AG10803 (cell line): ENCODE measurements at places on chromosomes 5 and 9.

GRCh38 chr5:151222790-151223446, 974 bp downstream of the CCDC69 start:
- DNase-seq, result no peak

DNA sequence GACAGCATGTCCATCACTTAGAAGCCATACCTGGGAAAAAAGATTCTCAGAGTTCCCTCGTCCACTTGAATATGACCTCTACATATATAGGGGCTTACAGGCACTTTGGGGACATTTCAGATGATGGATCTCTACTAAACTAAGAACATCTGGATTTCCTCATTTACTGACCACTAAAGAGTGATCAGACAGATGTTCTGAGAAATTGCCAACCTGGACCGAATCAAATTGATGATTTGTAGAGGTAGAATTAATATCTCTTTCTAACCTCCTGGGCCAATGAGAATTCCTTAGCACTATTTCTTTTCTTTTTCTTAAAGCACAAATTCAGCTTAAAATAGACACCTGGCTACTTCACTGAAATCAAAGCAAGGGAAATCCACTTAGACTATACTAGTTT, 422.7 kb downstream of the MTRR start:
- no peak for DNase-seq

DNA sequence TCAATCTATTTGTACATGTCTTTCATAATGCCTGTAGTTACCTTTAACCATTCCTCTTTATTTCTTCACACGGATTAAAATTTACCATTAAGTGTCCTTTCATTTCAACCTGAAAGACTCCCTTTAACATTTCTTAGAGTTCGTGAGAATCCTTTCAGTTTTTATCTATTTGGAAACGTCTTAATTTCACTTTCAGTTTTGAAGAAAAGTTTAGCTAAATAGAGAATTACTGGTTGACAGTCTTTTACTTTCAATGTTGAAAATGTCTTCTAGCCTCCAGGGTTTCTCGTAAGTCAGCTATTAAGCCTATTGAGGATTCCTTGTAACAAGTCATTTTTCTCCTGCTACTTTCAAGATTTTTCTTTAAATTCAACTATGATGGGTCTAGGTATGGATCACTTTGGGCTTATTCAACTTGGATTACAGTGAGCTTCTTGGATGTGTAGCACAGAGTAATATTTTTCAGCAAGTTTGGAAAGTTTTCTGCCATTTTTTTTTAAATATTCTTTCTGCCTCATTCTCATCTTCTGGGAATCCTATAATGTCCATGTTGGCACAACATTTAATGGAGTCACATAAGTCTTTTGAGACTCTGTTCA, 48.5 kb downstream of the RFX3 start:
- no peak for DNase-seq

GRCh38 chr5:151622367-151623088, 31.4 kb upstream of the FAT2 start:
- DNase-seq, result peak; percentile 13

DNA sequence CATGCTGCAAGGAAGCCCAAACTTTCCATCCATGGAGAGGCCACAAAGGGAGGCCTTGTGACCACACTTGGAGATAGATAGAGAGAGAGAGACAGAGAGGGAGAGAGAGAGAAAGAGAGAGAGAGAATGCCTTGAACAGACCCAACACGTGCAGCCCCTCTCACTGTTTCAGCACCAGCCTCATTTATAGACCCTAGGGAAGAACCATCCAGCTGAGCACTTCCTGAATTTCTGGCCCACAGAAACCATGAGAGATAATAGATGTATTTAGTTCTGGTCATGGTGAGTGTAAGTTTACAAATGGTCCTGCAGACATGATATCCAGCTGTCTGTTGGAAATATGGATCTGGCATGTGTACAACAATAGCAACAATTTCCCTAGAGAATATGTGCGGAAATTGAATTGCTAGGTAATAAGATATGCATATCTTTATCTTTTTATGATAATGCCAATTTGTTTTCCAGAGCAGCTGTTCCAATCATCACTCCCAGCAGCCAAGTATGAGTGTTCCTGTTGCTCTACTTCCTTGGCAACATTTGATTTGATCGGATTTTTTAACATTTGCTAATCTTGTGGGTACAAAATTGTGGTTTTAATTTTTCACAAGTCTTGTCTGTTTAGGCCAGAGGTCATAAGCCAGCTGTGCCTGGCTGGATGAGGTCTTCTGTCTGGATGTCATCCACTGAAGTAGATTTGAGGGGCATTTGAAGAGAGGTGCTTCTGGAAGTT, 217.3 kb upstream of the IL12B start:
- peak; percentile 67 for DNase-seq

GRCh38 chr5:87074934-87075541, 192.6 kb upstream of the RASA1 start:
- DNase-seq, result no peak

DNA sequence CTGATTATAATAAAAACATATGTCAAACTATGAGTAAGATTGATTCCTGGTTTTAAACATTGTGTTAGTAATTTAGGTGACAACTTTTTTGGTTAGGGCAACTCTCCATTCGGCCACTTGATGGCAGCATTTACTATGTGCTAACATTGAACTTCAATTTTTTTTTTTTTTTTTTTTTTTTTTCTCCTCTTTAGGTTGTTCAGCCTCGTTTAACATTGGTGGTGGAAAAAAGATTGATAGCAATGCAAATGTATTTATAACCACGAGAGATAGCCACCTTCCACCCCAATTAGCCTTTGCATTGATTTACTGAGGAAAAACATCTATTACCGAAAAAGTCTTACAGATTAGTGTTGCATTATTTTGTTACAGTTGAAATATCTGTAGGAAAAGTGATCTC, 159.1 kb downstream of the CSNK1G3 start:
- DNase-seq, result peak; percentile 35

DNA sequence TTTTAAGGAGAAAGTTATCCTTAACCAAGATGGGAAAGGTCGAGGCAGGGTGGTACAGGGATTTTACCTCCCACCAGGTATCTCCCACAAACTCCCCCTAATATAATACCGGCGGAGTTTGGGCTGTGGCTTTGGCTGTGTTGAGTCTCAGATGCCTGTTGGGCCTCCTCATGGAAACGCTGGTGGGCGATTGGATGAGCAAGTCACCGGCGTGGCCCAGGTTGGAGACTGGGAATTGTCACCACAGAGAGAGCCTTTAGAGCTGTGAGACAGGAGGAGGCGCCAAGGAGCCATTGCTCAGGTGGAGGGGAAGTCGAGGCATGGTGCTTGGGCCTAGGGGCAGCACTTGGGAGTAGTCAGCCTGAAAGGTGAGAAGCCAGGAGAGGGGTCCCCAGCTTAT, 3.4 kb upstream of the CAMSAP1 start:
- DNase-seq, result no peak

GRCh38 chr5:74471875-74472274, 168.7 kb downstream of the ENC1 start:
- DNase-seq, result no peak

DNA sequence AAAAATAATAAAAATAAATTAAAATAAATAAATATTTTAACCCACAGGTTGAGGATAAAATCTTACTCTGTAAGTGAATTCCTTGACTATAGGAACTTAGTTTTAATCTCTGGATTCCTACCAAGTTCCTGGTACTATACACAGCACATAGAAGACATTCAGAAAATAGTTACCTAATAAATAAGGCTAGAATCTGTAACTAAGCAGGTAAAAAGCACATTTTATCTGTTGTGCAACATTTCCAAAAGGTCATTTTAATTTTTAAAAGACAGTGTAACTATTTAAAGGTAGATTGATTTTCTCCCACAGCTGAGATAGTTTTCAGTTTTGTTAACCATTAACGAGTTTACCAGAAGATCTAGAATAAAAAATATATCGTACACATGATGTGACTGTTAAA, 47.8 kb downstream of the MLANA start:
- no peak for DNase-seq

DNA sequence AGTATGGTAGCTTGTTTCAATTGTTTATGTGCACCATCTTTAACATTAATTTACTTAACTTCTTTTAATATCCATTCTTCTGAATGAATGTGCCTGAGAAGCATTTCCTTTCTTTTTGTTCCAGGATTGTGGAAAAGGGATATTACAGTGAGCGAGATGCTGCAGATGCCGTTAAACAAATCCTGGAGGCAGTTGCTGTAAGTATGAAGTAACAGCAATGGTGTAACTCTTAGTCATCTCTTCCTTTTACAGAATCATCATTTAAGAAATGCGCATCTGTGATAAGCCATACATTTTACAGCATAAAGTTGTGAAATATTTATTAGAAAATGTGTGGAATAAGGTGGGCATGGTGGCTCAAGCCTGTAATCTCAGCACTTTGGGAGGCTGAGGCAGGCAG, 117.7 kb downstream of the STARD4 start:
- DNase-seq, result peak; percentile 68

- no peak for DNase-seq
Observed at GRCh38 chr9:122212473-122213004, 16.2 kb downstream of the LHX6 start.

- DNase-seq, result no peak
Observed at GRCh38 chr5:142186857-142187594, 78.4 kb downstream of the NDFIP1 start.

- peak; percentile 87 for DNase-seq
Observed at GRCh38 chr5:144139586-144139985, 30.9 kb downstream of the YIPF5 start.

GRCh38 chr9:99820685-99821395, 845 bp upstream of the NR4A3 start:
- DNase-seq, result peak; percentile 83

DNA sequence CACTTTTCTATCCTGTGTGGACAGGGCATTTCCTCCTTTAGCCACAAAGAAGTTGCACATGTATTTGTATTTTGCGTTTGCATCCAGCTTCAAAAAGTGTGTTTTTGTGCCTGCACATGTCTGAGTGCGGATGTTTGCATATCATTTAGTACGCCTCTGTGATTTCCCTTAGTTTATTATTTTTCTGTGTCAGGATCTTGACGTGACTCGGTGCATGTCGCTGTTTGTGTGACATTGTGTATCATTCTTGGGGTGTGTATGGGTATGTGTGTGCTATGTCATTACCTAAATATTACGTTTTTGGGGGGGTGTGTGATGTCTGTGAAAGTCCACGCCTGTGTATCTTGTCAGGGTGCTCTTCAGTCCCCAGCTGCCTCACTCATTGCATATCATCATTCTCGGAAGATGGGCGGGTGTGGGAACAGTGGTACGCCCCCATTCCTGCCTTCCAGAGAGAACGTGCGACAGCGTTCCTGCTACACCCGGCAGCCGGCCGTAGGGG, 416 bp upstream of the PAIP2 start:
- no peak for DNase-seq

DNA sequence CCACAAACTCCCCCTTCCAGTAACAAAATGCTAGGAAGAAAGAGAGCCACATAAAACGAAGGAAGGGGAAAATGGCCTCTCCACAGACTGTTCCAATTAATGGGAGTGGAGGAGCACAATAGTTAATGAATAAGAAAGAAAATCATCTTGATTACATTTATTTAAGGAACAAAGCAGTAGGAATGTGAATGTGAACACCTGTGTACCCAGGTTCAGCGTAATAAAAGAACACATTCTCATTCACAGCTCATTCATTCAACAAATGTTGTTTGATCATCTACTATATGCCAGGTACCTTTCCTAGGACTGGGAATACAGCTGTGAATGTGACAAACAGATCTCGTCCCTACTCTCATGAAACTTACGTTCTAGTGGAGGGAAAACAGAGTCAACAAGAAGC, 35.7 kb downstream of the SIL1 start:
- no peak for DNase-seq

- DNase-seq, result no peak
Observed at GRCh38 chr9:83497441-83497840, 40.8 kb downstream of the FRMD3 start.

GRCh38 chr5:124641154-124641792, 105.2 kb downstream of the ZNF608 start:
- no peak for DNase-seq

DNA sequence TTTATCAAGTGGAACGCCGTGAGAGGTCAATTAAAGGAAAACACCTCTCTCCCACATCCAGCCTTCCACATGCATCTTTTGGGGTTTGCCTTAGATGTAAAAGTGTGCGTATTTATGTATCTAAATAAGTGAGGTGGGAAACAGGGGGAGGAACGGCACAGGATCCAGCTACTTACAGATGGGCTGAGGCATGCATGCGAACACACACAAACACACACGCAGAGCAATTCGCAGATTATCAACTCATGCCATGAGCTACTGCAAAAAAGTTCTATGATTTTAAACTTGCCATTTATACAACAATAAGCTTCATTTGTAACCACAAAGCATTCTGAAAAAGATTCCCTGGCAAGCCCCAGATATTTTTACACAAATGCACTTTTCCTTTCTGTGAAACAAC, 242.1 kb downstream of the BNC2 start:
- DNase-seq, result peak; percentile 57

DNA sequence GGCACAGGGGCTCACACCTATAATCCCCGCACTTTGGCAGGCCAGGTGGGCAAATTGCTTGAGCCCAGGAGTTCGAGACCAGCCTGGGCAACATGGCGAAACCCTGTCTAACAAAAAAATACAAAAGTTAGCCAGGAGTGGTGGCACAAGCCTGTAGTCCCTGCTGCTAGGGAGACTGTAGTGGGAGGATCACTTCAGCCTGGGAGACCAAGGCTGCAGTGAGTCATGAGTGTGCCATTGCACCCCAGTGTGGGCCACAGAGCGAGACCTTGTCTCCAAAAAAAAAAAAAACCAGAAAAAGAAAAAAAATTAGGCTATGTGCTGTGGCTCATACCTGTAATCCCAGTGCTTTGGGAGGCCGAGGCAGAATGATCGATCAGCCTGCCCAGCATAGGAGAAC, 58.5 kb upstream of the EIF4EBP3 start:
- no peak for DNase-seq

DNA sequence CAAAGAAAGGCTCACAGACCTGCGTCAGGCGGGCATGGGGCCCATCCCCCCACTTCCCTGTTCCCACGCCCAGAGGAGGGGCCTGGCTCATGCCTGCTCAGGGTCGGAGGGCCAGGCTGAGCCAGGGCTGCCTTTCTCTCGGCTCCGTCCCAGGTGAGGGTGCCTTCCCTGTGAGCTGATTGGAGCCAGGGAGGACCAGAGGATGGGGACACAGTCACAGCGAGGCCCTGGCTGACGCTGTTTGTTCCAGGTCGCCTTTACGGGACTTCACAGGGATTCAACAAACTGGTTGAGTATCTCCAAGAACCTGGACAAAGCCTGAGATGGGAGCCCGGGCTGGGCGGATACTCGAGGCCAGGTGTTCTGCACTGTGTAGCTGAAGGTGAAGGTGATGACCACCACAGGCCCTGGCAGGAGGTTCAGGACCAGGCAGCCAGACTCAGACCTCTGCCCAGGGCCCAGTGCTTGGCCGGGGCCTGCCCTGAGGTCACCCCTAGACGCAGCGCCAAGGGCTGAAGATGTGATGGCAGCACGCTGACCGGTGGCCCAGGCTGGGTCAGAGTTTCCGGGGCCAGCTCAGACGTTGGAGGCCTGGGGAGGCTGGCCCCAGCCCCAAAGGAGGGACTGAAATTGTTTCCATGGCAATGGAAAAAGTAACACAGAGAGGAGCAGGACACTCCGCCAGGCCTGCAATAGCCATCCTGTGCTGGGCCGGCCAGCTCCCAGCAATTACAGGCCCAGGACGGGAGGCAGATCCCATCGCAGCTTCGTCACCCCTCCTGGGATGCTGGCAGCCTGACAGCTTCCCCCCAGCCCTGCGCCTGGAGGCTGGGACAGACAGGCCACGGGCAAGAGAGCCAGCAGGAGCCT, 65.3 kb upstream of the ADAMTS2 start:
- DNase-seq, result no peak
